ENCODE measurements at places on chromosomes 13 and 19.

DNA sequence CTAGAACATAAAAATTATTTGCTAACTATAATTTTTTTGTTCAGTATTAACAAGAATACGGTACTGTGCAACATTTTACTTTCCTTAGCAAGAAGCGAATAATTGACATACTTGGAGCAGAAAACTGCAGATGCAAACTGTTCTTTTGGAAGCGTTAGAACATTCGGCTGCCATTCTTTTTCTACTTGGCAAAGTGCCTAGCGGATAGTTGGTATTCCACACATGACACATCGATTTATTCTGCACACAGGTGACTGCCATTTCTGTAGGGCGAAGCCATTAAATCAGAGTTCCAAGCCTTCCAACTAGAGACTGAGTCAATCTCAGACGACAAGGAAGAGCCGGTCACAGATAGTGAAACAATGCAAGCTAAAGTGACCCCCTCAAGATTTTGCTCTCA, 117.4 kb downstream of the TRPC4 start:
- DNase-seq = no peak
- H3K36me3 ChIP-seq = no peaks in the 10 kb centered on the region
- no peaks in the 10 kb centered on the region for H3K4me1 ChIP-seq
- no peaks in the 10 kb centered on the region for H3K27me3 ChIP-seq

DNA sequence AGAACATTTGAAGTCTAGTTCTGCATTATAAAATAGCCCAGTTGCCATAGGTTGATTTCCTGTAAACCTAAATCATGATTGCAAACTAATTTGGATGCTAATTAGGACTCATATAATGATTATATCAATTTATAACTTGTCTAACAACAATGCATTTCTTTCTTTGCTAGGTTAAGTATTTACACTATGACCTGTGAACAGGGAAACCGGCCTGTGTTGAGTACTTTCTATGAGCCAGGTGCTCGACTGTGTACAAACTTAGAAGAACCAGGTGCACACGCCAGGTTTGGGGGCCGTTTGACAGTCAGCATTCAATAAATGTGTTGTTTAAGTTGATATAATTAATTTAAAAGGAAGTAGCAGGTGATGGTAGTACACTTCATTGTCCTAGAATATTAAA, 203.1 kb downstream of the TM9SF2 start:
- no peak for DNase-seq
- H3K27ac ChIP-seq = no peak overlapping the region
- no peaks in the 10 kb centered on the region for H3K27me3 ChIP-seq
- H3K4me3 ChIP-seq = no peak overlapping the region

DNA sequence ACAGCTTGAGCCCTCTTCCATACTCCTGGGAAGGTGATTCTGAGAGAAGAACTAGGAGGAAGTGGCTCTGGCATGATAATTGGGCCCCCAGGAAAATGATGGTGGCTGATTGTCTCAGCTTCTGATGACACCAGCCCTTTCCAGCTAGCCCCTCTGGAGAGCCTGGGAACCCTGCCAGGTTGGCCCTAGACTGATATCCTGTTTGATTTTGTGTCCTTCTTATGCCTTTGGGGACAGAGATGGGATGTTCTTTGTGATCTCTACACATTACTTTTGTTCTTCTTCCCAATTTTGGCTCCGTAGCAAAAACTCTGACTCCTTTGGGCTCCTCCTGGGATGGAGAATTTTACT, 39.7 kb downstream of the ERICH6B start:
- no peak overlapping the region for H3K4me3 ChIP-seq
- H3K27me3 ChIP-seq = no peaks in the 10 kb centered on the region
- H3K4me1 ChIP-seq = no peaks in the 10 kb centered on the region
- no peak for DNase-seq
- H3K36me3 ChIP-seq = no peaks in the 10 kb centered on the region
- H3K27ac ChIP-seq = no peak overlapping the region

- H3K27ac ChIP-seq = no peak overlapping the region
- H3K27me3 ChIP-seq = peaks cover 84% of the 10 kb centered on the region
- H3K4me3 ChIP-seq = no peak overlapping the region
- no peaks in the 10 kb centered on the region for H3K4me1 ChIP-seq
- no peak for DNase-seq
Observed at GRCh38 chr13:99996381-99996973, 14.9 kb downstream of the ZIC2 start.

DNA sequence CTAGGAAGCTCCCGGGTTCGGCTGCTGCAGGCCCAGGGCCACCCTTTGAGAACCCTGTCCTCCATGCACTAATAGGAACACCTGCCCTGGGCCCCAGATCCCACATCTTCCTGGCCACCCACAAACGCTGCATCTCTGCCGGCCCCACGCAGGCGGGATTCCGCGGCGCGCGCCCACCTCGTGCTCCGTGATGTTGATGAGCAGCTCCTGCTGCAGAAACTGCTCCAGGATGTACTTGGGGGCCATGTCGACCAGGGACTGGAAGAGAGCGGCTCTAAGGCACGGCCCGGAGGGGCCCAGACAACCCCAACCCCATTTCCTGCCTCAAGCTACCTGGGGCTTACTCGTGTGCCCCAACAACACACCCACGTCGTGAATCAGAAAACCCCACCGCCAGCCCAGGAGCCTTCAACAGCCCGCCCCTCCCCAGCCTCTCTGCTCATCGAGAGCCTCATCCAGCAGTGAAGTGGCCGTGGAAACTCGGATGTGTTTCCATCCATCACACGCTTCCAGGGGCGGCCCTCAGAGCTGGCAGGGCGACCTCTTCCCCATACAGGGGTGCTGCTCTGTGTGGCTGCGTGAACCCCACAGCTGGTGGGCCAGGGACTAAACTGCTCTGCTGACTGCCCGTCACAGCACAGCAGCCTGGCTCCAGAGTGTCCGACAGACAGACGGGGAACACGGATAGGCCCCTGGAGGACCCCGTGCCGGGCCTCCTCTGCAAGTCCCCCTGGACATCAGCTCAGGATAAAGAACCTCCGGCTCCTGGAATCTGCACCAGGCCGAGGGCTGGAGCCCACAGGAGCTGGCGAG, 4.2 kb downstream of the POLR2E start:
- H3K36me3 ChIP-seq = no peaks in the 10 kb centered on the region
- no peak overlapping the region for H3K27ac ChIP-seq
- H3K4me1 ChIP-seq = peaks cover 5% of the 10 kb centered on the region
- no peak for DNase-seq

DNA sequence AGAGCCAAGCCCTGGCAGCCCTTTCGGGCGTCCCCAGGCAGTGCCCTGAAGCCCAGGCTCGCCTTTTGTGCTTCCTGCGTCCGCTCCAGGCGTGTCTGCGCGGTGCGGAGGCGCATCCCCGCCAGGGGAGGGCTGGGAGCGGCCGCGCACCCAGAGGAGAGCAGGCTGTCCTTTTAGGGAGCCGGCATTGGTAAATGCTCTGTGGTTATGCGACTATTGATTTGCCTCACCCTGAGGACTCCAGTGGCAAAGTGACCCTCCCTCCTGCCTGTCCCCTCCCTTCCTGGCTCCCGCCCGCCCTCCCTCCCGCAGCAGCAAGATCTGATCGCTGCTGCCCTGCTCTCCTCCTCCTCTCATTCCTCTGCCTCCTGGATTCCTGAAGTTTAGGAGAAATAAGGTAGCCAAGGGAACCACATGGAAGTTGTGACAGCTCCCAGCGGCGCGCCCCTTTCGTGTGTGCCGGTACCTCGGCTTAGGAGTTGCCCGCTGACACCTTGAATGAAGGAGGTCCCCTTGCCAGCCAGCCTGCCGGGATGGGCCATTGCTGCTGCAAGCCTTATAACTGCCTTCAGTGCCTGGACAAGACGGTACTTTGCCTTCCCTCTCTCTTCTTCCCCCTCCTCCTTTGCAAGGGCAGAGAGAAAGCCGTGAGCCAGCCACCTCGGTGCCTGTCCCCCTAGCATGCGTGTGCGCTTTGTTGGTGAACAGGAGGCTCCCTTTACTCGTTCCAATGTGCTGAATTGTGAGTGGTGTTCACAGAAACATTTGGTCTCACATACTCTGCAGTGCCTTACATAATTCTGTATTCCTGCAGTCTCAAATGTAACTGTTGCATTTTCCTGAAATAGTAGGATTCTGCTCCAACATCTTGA, 166.9 kb downstream of the SLC7A1 start:
- peak overlapping the region; percentile 11 for H3K4me3 ChIP-seq
- H3K27ac ChIP-seq = no peak overlapping the region
- DNase-seq = no peak
- H3K4me1 ChIP-seq = no peaks in the 10 kb centered on the region
- H3K27me3 ChIP-seq = peaks cover 3% of the 10 kb centered on the region

DNA sequence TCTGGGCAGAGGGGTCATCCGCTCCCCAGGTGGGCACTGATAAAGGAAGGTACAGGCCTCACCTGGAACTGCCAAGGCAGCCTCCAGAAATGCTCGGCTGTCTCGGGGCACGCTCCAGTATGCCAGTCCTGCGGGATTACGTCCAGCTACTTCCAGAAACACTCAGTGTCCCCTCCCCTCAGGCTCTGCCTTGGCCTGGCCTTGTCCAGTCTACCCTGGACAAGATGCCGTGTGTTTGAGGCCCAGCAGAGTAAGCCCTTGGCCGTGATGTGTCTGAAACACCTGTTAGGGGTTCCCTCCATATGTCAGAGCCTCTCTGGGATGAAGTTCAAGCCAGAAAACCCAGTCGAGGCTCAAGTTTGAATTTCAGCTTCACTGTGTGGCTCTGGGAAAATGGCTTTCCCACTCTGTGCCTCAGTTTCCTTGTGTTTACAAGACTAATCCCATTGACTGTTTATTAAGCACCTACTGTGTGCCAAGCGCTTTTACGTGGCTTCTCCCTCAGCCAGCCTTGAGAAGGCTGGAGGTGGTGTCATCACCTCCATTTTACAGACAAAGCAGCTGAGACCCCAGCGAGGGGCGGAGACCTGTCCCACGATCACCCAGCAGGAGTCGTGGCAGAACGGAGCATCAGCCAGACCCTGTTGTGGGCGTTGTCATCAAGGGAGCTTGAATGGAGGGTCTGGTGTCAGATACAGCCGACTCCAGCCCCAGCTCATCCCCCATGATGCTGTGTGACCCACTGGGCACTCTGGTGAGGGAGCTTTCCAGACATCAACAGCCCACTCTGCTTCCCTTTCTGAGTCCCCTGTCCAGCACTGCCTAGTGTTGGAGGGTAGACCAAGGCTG, 2.0 kb upstream of the PIK3R2 start:
- no peak overlapping the region for H3K27ac ChIP-seq
- peaks cover 14% of the 10 kb centered on the region for H3K4me1 ChIP-seq
- H3K36me3 ChIP-seq = no peaks in the 10 kb centered on the region
- H3K4me3 ChIP-seq = no peak overlapping the region
- no peaks in the 10 kb centered on the region for H3K27me3 ChIP-seq

DNA sequence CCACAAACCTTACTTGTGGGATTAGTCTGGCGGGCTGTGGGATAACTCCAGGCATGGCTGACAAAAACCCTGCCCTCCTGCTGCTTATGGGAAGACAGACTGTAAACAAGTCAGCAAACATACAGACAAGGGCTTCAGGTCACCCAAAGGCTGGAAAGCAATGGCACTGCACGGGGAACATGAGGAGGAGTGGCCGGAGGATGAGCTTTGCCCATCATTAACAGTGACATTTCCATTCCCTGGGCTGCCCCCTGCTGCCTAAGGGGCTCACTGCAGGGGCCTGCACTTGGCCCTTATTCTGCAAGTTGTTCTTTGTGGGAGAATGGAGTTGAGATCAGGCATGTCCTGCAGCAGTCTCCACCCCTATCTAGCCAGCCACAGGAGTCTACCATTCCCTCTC, 91.3 kb downstream of the UQCRFS1 start:
- no peak for DNase-seq
- no peak overlapping the region for H3K27ac ChIP-seq
- H3K36me3 ChIP-seq = no peaks in the 10 kb centered on the region
- no peaks in the 10 kb centered on the region for H3K4me1 ChIP-seq

GRCh38 chr13:18739310-18739709, 442.3 kb downstream of the TUBA3C start:
- no peak overlapping the region for H3K27ac ChIP-seq
- H3K4me1 ChIP-seq = no peaks in the 10 kb centered on the region
- H3K4me3 ChIP-seq = no peak overlapping the region
- no peak for DNase-seq
- no peaks in the 10 kb centered on the region for H3K27me3 ChIP-seq

DNA sequence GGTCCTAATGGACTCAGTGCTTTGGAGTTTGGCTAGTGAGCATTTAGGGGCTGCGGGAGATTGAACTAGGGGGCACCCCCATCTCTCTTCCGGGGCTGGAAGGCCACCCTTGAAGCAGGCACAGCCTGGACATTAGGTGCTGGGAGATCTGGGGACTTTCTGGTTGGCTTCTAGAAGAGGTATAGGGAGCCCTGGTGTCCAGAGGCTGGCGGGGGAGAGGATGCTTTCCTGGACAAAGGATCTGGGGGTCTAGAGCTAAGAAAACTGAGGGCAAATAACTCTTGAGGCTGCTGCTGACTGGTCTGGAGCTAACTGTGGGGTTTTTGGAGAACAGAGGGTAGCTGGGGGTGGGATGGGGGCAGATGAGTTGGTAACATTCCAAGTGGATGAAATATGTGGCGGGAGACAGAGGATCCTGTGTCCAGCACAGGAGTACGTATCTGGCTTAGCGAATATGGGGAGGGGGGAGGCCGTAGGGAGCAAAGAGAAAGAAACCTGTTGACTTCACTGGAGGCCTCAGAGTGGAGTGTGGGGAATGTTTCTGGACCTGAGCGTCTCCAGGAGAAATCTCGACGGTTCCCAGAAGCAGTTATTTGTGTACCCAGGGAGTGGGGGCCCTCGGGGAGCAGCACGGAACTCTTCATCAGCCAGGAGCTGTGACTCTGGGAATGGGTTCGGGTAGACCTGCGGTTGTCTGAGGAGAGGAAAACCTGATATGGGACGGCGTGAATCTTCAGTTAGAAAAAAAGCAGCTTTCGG, 1.4 kb downstream of the HNRNPUL1 start:
- no peaks in the 10 kb centered on the region for H3K27me3 ChIP-seq
- H3K4me3 ChIP-seq = peak overlapping the region; percentile 91
- DNase-seq = no peak
- H3K27ac ChIP-seq = peak overlapping the region; percentile 100

DNA sequence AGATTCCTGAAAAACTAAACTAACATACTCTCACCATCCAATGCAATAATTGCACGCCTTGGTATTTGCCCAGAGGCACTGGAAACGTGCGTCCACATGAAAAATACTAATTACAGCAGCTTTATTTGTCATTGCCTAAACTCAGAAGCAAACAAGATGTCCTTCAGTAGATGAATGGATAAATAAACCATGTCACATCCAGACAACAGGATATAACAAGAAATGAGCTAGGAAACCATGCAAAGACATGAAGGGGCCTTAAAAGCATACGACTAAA, 25.0 kb downstream of the ELL start:
- no peak overlapping the region for H3K4me3 ChIP-seq
- peaks cover 18% of the 10 kb centered on the region for H3K4me1 ChIP-seq
- H3K27ac ChIP-seq = peak overlapping the region; percentile 48
- no peaks in the 10 kb centered on the region for H3K27me3 ChIP-seq

Measured in breast epithelium (tissue), 4 donors.